ENCODE measurements at places on chromosomes 13 and 19.
A peak's percentile ranks its signal among the peaks of the same experiment; 100 is the strongest.

- ATAC-seq: no peak
Measured at GRCh38 chr19:34974646-34975045, 10.6 kb upstream of the ZNF792 start.

DNA sequence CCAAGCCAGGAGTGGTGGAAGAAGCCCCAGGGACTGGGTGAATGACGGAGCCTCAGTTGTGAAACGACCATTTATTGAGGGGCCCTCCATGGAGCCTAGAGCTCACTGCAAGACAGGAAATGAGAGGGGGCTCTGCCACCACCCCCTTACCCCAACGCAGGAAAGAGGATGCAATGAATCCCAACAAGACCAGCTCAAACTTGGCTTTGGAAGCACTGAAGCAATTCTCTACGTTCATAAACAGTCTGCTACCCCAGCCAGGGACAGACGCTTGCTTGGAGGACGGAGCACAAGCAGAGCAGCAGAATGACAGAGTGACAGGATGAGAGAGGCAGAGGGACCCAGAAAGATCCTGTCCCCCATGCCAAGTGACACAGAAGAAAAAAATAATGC lies 1.0 kb downstream of the PRKACA start:
- no peak for ATAC-seq

GRCh38 chr19:14112051-14112808 lies 5.3 kb downstream of the PRKACA start:
- no peak for ATAC-seq

DNA sequence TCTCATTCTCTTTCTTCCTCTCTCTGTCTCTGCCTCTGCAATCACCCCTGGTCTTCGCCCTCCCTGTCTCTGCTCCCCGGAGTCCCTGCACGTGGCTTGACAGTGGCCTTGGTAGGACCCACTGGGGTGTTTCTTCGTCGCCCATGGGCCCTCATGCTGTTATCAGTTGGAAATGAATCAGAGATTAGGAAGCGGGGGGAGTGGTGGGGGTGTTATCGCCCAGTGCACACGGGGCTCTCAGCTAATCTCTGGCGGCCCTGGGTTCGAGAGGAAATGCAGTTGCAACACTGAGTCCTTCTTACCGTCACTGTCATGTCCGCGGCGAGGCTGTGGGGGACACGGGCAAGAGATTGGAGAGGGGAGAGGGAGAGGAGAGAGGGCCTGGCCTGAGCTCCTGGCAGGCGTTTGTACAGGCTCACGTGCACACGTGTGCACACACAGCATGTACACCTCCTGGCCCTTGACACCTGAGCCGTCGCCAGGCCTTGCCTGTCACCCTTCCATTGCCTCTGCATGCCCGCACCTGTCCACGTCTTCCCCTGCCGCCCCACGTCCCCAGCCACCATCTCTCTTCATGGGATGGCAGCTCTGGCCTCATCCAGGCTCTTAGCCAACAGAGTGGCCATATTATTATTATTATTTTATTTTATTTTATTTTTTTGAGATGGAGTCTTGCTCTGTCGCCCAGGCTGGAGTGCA lies 37.8 kb upstream of the SLC7A10 start:
- ATAC-seq: no peak

DNA sequence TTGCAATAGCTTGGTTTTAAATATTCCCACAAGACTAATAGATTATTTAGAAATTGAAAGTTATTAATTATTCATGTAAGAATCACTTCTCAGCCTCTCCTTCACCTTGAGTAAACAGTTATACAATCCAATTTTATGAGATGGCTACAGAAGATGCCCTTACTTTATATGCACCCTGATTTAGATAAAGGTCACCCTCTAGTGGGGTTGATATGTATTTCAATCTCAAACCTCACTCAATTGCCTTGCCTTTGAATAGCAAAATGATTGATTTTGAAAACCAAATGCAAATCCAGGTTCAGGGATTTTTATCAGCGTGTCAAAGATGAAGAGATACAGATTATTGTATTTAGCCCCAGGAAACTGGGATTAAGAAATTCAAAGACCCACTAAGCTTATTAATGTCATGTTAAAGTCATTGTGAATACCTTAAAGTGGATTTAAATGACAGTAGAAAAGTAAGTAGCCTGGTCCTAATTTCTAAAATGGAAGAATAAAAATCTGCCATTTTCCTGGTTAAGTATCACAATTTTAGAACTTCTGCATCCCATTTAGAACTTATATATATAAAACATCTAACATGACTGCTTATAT lies 305.1 kb downstream of the ITGBL1 start:
- ATAC-seq: no peak

DNA sequence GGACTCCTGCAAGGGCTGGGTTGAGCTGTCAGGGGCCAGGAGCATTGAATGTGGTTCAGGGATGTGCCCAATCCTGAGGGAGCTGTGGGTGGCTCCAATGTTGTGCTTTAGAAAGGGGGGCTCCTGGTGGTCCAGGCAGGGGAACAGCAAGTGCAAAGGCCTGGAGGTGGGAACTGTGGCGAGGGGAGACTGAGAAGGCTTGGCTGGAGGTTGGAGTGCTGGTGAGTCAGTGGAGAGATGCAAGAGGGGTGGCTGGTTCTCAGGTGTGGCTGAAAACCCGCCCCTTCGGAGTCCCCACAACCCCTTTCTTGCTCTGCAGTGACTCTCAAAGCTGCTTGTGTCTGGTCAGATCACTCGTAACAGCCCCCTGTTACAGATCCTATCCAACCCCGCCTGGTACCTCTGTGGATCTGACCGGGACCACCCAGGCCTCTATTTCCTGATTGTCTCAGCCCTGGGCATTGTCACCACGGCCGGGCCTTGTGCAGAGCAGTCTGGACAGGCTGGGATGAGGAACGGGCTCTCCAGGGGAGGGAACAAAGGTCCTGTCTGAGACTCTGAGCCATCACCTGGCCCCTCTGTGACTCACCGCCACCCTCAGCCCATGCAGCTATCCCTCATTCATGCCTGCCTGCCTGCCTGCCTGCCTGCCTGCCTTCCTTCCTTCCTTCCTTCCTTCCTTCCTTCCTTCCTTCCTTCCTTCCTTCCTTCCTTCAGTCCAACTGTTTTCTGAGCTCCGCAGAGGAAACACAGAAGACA lies 1.4 kb upstream of the KCNN1 start:
- ATAC-seq: no peak

GRCh38 chr19:22882797-22883196 lies 50.7 kb downstream of the ZNF723 start:
- ATAC-seq: no peak

DNA sequence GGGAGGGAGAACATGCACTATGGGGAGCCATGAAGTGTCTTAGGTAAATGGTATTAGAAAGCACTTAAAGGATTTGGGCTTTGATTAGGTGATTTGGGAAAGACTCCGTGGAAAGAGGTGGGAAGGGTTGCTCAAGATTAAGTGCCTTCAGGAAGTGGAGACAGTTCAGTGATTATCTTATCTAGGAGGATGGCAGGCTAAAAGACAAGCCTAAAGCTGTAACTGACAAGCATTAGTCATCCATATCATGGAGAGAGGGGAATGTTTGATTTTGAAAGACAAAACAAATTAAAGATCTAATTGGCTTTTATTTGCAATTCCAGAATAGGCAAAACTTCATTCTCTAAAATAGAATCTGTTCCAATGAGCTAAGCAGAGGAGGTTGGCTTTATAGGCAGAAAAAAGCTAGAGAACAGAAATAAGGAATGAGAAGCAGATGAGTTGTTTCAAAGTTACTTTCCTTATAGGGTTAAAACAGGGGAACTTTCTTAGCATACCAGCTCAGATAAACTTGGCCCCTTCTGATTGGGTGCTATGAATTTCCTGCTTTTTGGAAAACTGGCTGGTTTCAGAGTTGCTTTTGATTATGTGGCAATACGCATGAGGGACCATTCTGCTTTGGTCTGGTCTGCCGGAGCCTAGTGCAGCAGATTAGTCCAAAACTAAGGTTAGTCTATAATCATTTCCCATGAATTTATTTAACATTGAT lies 1.8 kb upstream of the DIAPH3 start:
- no peak for ATAC-seq

DNA sequence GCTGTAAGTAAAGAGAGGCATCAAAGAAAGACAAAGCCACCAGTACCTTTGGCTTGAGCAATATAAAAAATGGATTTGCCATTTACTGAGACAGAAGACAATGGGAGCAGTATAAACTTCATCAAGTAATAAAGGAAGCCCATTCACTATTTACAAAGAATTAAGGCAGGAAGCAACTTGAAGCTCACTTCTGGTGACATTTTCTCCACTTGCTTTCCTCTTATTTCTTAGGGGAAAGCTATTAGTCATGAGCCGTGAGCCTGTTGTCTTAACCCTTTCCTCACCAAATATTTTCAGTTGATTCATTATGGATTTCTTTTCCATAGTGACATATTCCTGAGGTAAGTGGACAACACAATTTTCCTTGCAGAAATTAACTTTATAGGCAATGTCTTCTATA lies 156.8 kb downstream of the DNAJC3 start:
- ATAC-seq: no peak

DNA sequence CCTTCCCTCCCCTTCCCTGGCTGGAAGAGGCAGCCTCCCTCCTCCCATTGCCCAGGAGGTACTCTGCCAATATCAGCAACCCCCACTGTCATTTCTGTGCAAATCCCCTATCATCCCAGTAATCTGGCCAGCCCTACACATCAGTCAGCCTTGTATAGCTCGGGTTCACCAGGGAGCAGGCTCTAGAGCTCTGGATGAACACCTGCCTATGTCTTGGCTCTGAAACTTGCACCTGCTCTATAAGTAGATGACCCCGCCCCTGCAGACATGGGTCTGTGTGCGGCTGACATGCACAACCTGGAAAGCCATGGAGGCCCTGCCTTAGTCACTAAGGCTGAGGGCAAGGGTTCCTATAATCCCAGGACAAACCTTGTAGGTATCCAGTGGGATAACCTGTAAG lies 1042.9 kb downstream of the UQCRFS1 start:
- no peak for ATAC-seq

- ATAC-seq: no peak
Measured at GRCh38 chr19:27673986-27674385, 1539.0 kb downstream of the UQCRFS1 start.

GRCh38 chr19:8654591-8655339 lies 24.3 kb downstream of the NFILZ start:
- peak; percentile 67 for ATAC-seq

GRCh38 chr19:16627928-16628182 lies 149 bp downstream of the MED26 start:
- ATAC-seq: no peak

GRCh38 chr19:3284759-3285646 lies 60.5 kb downstream of the CELF5 start:
- ATAC-seq: peak; percentile 79

- ATAC-seq: no peak
Measured at GRCh38 chr19:19218911-19219310, 7.2 kb downstream of the NCAN start.

- no peak for ATAC-seq
Measured at GRCh38 chr19:16978839-16979802, 47.5 kb downstream of the CPAMD8 start.

- no peak for ATAC-seq
Measured at GRCh38 chr13:23918208-23918607, 20.9 kb upstream of the C1QTNF9B start.

DNA sequence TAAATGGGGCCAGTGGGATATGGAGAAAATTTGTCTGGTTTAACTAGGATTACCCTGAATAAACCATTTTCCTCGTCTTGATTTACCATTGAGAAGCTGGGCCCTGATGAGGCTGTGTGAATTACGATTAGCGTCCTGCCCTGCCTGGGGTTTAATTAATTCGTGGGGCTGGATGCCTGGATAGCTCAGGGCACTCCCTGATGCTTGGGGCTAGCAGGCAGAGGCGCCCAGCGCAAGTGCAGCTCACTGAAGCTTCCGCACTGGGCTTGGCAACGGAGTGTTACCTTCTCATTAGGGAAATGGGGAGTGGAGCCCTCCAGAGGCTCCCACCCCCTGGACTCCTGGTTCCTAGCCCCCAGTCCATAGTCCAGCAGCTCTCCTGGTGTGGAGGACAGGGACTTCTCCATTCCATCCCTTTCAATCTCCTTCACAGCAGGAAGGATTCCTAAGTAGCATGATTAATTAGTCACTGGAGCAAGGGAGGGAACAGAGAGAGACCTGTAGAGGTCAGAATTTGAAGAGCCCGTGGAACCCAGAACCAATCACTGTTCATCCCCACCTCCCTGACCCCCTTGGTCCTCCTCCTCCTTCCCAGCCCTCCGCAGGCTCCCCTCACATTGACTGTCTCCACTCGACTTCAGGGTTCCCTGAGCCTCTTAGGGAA lies 107.2 kb downstream of the UQCRFS1 start:
- no peak for ATAC-seq

- no peak for ATAC-seq
Measured at GRCh38 chr13:102784483-102784882, 10.9 kb upstream of the TEX30 start.

GRCh38 chr13:95723438-95723837 lies 46.5 kb downstream of the DNAJC3 start:
- ATAC-seq: no peak

DNA sequence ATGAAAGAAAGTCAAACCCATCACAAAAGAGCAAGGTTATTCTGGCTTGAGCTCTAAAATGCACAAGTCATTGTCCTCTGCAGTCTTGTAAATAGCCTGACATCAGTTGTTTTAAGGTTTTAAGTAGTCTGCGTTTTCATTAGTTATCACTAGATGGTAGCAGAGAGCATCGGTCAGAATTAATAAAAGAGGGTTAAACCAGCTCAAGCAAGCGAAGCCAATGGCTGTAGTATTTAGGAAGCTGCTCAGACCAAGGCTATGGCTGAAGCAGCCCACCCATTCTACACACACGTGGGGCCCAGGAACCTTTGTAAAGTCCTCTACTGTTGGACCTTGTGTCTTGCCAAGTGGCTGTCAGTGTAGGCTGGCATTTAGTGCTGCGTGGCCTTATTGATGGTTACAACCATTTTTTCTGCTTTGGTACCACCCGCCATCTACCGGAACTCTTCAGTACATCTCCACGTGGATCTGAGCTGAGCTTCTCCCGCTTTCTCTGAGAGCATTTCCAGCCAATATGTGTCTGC lies 13.3 kb upstream of the ZNF57 start:
- peak; percentile 21 for ATAC-seq

DNA sequence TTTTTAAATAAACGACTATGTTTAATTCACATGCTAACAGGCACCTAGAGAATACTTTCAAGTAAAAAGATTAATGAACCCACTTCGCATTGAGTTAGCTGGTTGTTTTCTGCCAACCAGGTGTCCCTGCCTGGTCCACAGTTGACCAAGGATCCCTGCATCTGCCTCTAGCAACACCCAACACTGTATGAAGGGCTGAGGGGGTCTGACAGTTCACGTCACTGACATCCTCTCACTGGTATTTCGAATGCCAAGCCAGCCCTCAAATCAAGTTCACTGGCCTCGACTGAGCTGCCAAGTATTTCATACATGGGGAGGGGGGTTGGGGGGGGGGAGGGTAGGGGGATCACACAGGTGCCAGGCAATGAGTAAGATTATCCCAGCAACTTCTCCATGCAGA lies 25.4 kb downstream of the SLC25A30 start:
- no peak for ATAC-seq

- ATAC-seq: no peak
Measured at GRCh38 chr13:80477661-80478443, 136.9 kb upstream of the SPRY2 start.

- ATAC-seq: no peak
Measured at GRCh38 chr19:281156-281853, 9.9 kb downstream of the PLPP2 start.
